ENCODE measurements at places on chromosomes 2 and 18. TPM values are rescaled to one million over a fixed set of nuclear protein-coding genes. Genes with fewer than 3 reads are reported as not detected.

Gene LIMS3
- total RNA-seq, result 3.1 TPM

Gene MRO
- total RNA-seq, result 0.20 TPM

DNA sequence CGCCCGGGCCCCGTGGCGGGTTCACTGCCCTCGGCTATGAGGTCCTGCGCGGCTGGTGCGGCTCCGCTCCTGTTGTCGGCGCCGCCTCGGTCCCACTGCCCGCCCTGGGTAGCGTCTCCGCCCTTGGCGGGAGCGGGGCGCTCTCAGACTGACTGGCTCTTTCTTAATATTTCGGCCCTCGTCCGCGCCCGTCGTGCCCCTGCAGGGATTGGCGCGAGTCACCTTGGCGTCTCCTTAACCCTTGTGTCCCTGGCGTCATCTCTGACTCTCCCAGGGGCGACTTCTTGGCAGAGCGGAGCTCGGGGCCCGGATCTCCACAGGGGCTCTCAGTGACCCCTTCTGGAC, 1.3 kb downstream of the PTMA start:
- peak overlapping the region; percentile 99 for H3K4me3 ChIP-seq
- peak overlapping the region; percentile 99 for H3K27ac ChIP-seq
- no peaks in the 10 kb centered on the region for H3K27me3 ChIP-seq
- H3K4me1 ChIP-seq, result peaks cover 30% of the 10 kb centered on the region
- peak; percentile 83 for DNase-seq
- H3K36me3 ChIP-seq, result peaks cover 22% of the 10 kb centered on the region

DNA sequence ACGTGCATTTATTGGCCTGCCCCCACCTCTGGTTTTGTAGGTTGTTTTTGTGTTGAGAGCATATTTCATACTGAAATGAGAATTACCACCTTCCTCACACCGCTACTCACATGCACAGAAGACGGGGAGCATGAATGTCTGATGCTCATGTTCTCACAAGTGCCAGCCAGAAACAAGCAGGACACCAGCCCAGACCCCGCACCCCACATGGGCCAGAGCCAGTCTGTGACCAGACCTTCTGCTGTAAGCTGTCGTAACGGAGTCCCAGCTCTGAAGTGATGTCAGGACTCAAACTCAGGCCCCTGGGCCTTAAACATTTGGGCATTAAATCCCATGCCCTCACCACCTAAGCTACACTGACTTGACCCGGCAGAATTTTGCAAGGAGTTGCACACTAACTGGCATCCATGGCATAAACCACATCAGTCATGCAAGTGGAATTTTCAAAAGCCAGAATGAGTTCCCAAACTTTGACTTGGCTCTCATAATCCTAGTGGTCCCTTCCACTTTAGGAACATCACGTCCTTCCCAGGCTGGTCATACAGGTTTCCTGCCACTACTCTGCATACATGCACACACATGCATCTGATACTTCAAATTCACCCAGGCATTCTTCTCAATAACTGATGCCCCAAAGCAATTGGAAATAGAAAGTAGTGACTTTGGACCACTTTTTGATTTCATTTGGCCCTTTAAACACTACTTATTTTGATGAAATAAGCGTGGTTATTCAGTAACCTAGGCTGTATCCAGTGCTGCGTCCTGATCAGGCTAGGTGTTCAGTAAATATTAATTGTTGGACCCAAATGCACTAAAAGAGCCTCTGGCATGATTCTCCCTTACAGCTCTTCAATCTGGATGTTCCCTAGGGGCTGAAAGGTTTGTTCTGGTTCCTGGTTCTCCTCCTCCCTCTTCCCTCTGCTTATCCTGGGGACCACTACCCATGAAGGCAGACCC, 223.1 kb upstream of the ID2 start:
- no peaks in the 10 kb centered on the region for H3K36me3 ChIP-seq
- H3K4me3 ChIP-seq, result no peak overlapping the region
- H3K27me3 ChIP-seq, result no peaks in the 10 kb centered on the region
- no peak for DNase-seq

DNA sequence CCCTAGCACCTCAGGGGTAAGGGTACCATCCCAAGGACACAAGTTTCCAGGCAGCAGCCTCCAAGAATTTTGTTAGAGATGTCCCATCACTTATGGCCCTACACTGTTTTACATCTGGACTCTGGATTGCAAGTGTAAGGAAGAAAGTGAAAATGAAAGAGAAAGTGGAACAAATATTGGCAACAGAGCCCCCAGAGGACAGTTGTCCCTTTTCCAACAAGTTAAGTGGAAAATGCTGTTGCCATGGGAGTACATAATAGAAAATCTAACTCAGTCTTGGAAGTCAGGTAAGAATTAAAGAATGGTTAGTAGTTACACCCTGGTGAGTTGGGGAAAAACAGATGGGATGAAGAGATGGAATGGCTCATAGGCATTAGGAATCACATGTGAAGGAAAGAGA, 50.6 kb downstream of the TTC21B start:
- no peak for DNase-seq
- no peak overlapping the region for H3K4me3 ChIP-seq
- H3K27ac ChIP-seq, result no peak overlapping the region
- H3K4me1 ChIP-seq, result peaks cover 12% of the 10 kb centered on the region
- H3K36me3 ChIP-seq, result peaks cover 50% of the 10 kb centered on the region

DNA sequence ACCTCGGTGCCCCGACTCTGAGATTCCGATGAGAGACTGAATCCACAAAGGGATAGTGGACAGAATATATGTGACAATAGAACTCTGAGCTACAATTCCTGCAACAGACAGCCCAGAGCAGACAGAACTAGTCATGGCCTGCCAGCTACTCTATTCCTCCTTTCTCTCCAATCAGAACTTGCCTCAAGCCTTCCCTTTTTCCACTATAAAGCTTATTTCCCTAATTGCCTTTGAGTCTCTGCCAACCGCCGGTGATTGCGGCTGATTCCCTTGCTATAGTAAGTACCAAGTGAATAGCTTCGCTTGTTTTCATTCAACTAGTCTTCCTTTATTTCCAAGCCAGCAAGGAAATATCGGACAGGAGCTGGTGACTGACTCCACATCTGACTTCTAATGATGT, 96.8 kb downstream of the DSC3 start:
- DNase-seq, result no peak
- H3K4me3 ChIP-seq, result no peak overlapping the region
- no peaks in the 10 kb centered on the region for H3K27me3 ChIP-seq
- no peaks in the 10 kb centered on the region for H3K36me3 ChIP-seq

DNA sequence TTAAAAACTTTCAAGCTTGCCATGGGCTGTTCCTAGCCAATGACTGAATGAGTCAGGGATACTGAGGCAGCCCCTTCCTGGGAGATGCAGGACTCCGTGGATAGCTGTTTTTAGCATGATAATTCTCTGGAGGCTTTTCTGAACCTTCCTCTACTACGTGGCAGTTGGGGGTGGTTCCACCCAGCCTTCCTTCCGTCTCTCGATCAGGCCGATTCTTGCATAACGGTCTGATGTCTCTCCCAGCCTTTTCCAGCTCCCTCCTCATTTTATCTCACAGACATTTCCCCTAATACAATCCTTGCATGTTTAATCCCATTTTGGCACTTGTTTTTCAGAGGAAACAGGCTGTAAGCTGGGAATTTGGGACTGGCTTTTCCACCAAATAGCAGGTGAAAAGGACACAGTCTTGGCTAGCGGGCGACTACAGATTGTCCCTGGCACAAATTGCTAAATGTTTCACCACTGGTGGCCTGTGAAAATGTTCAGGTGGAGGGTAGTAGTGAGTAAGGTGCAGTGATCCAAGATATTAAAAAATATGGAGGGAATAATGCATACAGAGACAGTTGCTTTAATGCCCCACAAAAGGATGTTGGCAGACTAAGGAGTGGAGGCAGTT, 21.0 kb upstream of the CTLA4 start:
- H3K27me3 ChIP-seq, result no peaks in the 10 kb centered on the region
- H3K4me3 ChIP-seq, result no peak overlapping the region
- no peak overlapping the region for H3K27ac ChIP-seq
- H3K36me3 ChIP-seq, result no peaks in the 10 kb centered on the region
- DNase-seq, result no peak
- no peaks in the 10 kb centered on the region for H3K4me1 ChIP-seq

DNA sequence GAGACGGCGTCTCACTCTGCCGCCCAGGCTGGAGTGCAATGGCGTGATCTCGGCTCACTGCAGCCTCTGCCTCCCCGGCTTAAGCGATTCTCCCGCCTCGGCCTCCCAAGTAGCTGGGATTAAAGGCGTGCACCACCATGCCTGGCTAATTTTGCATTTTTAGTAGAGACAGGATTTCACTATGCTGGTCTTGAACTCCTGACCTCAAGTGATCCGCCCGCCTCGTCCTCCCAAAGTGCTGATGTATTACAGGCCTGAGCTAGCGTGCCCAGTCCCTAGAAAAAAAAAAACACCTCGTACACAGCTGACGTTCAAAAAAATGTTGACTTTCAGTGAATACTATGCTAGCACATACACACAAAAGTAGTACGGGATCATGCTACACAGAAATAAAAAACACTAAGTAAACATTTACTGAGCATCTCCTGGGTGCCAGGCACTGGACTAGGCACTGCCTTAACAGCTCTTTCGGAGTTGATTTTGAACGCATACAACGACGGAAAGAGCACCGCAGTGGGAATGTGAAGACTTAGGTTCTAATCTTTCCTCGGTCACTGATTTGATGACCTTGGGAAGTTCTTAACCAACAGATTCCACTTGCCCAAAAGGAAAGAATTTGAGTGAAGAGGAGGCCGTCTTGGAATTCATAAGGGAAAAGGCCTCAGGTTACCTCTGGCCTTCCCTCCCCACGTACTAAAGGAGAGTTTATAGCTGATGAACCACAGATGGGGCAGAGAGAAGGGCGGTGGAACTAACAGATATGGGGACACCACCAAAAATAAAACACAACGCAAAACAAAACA, 1.1 kb downstream of the DNAJC27 start:
- H3K27ac ChIP-seq, result peak overlapping the region; percentile 95
- no peaks in the 10 kb centered on the region for H3K27me3 ChIP-seq
- no peak for DNase-seq
- H3K4me3 ChIP-seq, result peak overlapping the region; percentile 81
- H3K36me3 ChIP-seq, result peaks cover 16% of the 10 kb centered on the region

DNA sequence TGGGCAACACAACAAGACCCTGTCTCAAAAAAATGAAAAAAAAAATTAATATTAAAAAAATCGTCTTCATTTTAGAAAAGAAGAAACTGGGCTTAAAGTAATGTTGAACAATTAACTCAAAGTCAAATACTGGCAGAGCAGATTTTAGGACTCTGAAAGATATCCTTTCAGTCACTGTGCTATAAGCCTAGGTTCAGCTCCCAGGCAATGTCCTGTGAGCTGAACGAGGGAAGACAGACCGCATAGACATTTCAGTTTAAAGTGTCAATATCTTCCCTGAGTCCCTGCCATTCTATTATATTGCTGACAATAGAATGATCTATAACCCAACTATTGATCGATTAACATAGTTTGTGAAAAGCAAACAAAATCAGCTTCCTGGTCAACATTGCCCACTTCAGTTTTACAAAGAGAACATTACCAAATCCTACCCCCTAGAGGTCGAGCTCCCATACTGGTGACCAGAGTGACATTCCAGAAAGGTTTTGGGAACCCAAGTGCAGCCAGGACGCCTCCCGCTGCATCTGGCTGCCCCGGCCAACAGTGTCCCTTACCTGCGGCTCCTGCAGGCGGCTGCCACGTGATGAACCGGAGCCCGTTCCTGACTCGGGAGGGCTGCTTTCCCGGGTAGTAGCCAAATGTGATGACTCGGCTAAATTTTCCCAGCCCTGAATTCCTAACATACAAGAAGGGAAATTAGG, 639 bp downstream of the MRO start:
- peaks cover 4% of the 10 kb centered on the region for H3K27me3 ChIP-seq
- H3K36me3 ChIP-seq, result no peaks in the 10 kb centered on the region
- no peak overlapping the region for H3K27ac ChIP-seq
